ENCODE measurements at places on chromosomes 16 and 17.

DNA sequence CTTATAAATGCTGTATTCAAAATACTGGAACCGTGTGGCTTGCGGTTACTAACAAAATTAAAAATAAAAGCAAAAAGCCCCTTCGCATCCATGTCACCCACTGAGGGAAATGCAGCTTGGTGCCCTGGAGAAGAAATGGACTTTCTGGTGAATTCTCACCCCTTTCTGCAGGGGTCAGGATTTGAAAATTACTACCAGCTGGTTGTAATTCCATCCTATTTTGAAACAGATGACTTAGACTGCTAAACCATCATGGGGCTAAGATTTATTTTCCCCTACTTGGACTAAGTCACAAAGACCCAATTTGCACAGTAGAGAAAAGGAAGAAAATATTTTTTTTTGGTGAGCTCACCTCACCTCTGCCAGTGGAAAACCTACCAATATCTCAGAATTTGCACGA, 111.4 kb upstream of the MYOCD start:
- no peak overlapping the region for H3K27ac ChIP-seq
- DNase-seq, result no peak
- H3K36me3 ChIP-seq, result no peaks in the 10 kb centered on the region
- H3K4me1 ChIP-seq, result no peaks in the 10 kb centered on the region

- DNase-seq, result no peak
- H3K36me3 ChIP-seq, result no peaks in the 10 kb centered on the region
- H3K27me3 ChIP-seq, result no peaks in the 10 kb centered on the region
- no peak overlapping the region for H3K4me3 ChIP-seq
- H3K4me1 ChIP-seq, result no peaks in the 10 kb centered on the region
Observed at GRCh38 chr17:10556301-10557005, 7.0 kb upstream of the MYH2 start.

DNA sequence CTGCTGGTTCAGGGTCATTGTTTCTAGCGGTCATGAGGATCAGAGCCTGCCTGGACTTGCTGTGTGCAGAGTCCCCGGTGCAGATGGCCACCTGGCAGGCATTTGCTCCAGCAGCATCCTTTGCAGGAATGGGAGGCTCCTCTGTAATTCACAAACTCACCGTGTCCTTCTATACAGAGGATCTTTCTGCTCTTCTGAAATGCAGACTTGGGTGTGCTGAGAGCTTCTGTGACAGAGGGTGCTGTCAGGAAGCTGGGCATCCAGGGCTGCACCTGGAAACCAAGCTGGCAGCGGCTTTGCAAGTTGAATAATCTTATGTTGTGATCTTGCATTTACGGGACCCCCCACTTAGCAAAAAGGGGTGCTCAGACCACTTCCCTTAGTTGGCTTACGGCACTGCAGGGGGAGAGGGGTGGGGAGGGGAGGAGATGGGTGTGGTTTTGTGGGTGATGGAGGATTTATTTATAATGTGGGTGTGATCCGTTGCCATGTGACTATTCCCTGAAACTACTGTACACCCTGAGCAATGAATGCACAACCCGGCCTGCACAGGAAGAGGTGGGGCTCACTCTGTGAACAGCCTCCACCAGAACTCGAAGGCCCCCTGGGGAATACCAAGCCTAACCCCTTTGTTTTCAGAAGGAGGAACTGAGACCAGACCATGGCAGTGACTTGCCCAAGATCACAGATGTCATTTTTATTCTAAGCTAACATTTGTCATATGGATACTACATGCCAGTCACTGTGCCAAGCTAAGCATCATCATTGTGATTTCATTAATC, 178.3 kb downstream of the PRKCB start:
- H3K36me3 ChIP-seq, result peaks cover 2% of the 10 kb centered on the region
- no peak overlapping the region for H3K4me3 ChIP-seq
- peak overlapping the region; percentile 79 for H3K27ac ChIP-seq
- DNase-seq, result peak; percentile 43

DNA sequence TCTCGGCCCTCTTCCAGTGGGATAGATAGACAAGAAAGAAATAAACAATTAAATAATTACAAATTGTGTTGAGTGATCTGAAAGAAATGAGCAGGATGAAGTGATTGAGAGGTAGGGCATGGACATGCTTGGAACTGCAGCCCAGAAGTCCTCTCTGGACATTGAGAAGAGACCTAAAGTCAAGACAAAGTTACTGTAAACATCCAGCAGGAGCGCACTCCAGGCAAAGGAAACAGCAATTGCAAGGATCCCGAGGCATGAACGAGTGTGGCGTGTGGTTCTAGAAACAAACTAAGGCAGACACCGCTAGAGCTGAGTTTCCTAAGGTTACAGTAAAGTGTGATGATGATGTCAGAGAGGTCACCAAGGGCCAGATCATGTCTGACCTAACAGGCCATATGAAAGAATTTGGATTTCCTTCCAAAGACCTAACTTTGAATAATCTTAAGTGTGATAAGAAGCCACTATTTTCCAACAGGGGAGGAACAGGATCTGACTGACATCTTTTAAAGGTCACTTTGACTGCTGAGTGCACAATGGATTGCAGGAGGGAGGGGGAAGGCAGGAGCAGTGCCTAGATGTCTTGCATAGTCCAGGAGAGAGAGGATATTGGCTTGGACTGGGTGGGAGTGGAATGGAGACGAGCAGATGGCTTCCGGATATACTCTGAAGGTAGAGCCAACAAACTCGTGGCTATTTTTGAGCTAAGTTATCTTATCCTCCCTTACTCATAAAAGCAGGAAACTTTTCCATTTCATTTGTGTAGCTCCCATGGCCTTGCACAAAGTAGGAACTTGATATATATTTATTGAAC, 19.0 kb downstream of the ABCC12 start:
- H3K4me3 ChIP-seq, result no peak overlapping the region
- no peaks in the 10 kb centered on the region for H3K4me1 ChIP-seq
- no peaks in the 10 kb centered on the region for H3K27me3 ChIP-seq
- H3K36me3 ChIP-seq, result no peaks in the 10 kb centered on the region

GRCh38 chr16:53445534-53445933, 11.3 kb downstream of the RBL2 start:
- peak overlapping the region; percentile 55 for H3K27ac ChIP-seq
- peak overlapping the region; percentile 40 for H3K4me3 ChIP-seq
- DNase-seq, result no peak
- H3K27me3 ChIP-seq, result no peaks in the 10 kb centered on the region
- H3K36me3 ChIP-seq, result peaks cover 8% of the 10 kb centered on the region
